ENCODE measurements at places on chromosomes 4 and X.

GRCh38 chrX:134642386-134642785 is 15.9 kb downstream of the PLAC1 start:
- no peak for DNase-seq

DNA sequence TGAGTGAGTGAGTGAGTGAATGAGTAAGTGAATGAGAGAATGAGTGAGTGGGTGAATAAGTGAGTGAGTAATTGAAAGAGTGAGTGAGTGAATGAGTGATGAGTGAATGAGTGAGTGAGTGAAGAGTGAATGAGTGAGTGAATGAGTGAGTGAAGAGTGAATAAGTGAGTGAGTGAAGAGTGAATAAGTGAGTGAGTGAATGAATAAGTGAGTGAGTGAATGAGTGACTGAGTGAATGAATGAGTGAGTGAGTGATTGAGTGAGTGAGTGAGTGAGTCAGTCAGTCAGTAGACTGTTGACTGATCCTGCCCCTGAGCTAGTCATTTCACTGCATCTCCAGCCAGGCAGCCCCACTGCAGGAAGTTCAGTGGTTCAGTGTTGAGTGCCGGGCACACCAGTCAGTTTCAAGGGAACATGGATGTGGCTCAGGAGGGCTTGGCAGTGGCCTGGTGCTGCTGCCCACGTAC is 228.4 kb upstream of the PSAPL1 start:
- DNase-seq: peak; percentile 43

- DNase-seq: no peak
Observed at GRCh38 chr4:15672101-15672500, 9.5 kb upstream of the FAM200B start.

GRCh38 chr4:182169987-182170386 is 73.2 kb upstream of the TENM3 start:
- no peak for DNase-seq

GRCh38 chr4:65831828-65832227 is 161.5 kb upstream of the EPHA5 start:
- DNase-seq: no peak

Data from RPMI7951 (cell line).